ENCODE measurements at places on chromosomes 3 and 15. TPM values are rescaled to one million over a fixed set of nuclear protein-coding genes. Genes with fewer than 3 reads are reported as not detected.

Gene CEP152
- total RNA-seq, result 31.8 TPM

Gene NR1I2
- total RNA-seq, result not detected

Gene DAPK2
- total RNA-seq, result 0.23 TPM

Gene MITF
- total RNA-seq, result 2.2 TPM

Gene CCDC12
- 37.8 TPM for total RNA-seq

Gene ZMYND10
- total RNA-seq, result 0.99 TPM

Gene PLAAT1
- total RNA-seq, result 25.2 TPM

Gene CADM2
- 20.8 TPM for total RNA-seq

Gene LZTFL1
- total RNA-seq, result 14.1 TPM

Gene FETUB
- not detected for total RNA-seq

Gene TMEM158
- 0.26 TPM for total RNA-seq

Gene AP3B2
- not detected for total RNA-seq
